Activated naive CD4-positive, alpha-beta T cell treated with Interleukin-2 at 50 U/mL for 16 hours (primary cell): ENCODE measurements at places on chromosomes 6 and 20.

DNA sequence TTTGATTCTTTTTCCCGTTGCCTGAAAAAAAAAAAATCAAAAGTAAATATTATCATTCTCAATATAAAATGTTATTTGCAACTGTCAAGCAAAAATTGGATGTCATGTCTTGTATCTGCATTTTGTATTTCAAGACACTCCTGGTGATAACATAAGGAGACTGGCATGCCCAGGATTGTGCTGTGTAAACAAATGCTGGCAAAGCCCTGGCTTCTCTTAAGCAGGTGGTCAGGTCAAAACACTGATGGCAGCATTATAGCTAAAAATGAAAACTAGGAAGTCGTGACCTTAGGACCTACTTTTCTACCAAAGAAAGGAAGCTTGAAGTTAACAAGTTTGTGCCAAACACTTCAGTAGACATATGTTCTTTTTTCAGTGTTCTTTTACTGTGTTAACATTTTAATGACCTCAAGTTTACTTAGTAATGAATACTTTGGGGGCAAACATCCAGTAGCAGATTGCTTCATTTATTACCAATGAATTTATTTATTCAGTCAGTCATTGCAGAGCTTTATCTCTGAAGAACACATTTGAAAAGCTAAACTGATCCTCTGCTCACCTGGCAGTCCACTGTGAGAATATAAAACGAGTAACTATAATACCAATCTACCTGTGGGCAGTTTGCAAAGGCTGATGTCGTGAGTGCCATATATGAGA is 243.1 kb upstream of the FLRT3 start:
- DNase-seq = no peak

DNA sequence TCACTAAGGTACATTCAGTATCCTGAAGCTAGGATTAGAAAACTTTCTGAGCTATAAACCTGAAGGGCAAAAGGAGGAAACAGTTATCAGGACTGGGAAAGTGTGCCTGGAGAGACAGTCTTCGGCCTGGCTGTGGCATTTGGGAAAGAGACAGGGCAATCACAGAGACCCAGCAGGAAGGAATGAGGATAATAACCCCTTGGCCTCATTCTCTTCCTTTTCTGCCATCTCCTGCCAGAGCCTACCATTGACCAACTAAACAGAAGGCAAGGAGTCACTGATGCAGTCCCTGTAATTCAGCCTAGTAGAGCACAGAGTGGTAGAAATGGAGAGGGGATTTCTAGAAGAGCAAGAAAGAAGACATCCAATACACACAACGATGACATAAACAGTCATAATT is 359.4 kb downstream of the HDGFL1 start:
- DNase-seq = no peak

GRCh38 chr6:111552241-111552744 is 53.4 kb downstream of the TRAF3IP2 start:
- DNase-seq = no peak

DNA sequence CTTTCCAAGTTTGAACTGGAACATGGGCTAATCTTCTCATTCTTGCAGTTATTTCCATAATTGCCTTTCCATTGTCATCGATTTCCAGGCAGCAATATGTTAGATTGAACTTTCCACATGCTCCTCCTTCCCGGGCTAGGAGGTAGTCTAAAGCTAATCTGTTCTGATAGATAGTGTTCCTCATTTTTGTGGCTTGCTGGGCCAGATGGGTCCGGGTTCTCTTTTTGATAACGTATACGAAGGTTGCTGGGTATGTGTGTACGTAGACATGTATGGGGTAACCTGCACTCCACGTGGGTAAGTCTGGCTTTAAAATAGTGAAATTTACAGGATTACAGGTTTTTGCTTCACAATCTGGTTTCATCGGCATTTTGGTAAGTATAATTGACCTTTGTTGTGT is 14.0 kb upstream of the GMPR start:
- no peak for DNase-seq

DNA sequence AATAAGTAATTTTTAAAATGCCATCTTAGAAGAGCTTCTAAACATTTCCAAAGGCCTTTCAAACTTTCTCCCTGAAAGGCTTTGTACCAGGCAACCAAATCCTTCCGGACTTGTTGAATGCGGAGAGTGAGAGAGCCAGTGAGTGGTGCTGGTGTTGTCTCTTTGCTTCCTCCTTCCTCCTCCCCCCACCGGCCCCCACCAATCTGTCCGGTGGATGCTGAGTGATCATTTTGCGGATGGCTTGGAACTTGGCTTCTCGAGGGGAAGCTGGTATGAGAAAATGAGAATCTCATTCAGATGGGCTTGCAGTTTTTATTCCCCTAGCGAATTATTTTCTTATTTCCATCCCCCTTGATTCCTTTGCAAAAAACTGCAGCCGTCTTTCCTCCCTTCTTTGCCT is 97.3 kb downstream of the ANKRD60 start:
- DNase-seq = no peak

DNA sequence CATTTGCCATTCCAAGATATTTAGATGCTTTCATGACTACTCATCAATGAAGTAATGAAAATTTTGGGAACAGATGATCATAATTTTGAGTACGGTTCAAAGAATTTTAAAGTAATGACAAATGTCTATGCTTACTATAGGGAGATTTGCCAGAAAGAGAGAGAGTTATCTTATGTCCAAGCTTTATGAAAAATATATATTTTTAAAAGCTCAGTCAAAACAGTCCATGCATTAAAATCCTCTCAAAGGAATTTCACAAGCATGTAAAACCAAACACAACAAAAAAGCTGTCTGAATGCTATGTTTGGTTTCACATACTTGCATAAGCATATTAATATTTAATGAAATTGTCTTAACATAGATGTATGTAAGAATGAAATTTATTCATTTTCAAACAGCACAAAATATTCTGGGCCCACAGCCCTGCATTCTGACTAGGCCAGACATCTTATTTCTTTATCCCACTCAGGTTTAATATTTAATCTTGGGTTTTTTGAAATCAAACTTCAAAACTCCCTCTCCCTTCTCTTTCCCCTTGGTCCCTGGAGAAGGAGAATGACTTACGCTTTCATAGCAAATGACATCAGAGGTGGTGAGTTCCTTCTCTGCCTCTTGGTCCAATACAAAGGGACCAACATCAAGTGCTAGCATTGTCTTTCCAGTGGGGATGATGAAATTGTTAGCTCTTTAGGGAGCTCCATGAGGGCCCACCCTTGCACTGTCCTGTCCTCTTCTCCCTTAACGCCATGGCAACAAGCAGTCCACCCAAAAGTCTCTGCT is 94.2 kb downstream of the ADAT2 start:
- DNase-seq = no peak

DNA sequence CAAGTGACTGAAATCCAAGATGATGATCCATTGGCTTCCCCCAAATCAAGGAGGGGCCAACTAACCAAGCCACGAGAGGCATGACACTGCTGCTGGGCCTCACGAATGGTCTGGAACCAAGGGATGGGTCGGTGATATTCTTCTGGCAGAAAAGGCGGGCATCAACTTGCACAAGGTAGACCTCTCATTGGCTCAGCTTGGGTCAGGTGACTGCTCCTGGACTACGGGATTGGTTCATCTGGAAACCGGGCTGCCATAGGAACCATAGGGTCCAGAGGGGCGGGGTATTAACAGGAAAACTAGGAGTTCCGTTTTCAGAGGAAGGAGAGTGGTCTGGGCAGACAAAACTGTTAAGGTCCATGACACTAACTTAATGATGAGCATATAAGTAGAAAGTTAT is 100.9 kb downstream of the TFAP2C start:
- no peak for DNase-seq

DNA sequence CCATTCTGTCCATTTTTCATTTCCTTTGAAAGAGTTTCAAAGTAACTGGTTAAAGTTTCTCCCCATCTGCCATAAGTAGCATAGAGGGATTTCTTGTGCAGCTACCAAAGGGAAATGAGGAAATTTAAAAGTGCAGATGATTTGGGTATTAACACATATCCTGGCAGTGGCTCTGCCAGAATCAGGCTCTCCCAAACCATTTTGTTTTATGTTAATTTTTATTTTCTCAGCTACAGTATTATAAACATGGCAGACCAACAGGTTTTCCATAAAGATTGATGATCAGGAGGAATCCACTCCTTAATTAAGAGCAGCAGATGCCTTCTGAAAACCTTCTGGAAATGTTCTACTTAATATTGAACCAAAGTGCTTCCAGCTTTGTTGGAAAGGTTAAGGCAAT is 13.9 kb downstream of the PLCB4 start:
- DNase-seq = no peak

GRCh38 chr6:76264468-76264867 is 192.0 kb upstream of the IMPG1 start:
- DNase-seq = no peak

DNA sequence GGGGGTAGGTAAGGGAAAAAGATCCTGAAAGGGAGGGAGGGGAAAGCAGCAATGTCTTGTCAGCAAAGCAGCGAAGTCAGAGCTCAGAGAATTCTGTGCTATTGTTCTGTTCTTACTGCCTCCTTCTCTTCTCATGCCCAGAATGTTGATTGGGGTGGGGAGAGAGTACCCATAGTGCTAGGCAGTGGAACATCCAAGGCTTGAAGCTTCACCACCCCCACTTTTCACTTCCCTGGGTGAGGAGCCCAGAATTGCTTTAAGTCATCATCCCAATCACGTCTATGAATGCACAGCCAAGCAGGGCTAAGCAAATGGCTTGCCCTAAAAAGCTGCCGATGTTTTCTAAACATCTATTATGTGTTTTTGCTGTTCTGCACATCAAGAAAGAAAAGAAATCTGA is 16.5 kb downstream of the REPS1 start:
- DNase-seq = no peak

DNA sequence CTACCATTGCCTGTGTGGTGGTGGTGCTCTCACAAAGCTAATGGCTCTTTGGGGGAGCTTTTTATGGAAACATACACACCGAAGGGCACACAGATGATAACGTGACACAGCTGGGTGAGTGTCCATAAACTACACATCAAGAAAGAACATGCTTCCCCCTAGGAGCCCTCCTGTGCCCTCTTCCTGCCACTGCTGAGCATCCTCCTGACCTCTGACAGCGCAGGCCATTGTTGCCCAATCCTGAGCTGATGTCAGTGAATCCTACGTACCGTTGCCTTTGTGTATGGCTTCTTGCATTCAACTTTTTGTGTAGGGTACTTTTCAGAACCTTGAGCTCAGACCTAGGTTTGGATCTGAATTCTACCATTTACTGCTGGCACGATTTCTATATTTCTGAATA is 65.8 kb upstream of the SLC22A1 start:
- DNase-seq = no peak

DNA sequence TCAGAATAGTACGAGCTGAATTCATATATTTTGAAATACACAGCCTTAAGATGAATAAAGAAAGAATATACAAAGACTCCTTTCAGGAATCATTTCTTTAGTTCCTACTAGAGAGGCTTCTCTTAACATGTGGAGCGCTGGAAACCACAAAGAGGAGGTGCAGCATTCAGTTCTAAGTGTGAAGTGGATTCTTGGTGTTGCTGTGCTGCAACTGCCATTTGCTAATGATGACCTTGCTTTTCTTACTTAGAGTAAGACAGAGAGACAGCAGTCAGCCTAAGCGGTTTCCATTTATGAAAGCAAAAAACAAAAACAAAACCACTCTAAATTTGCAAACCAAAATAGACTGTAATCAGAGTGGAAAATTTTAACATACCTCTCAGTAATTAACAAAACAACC is 629.0 kb downstream of the EPHA7 start:
- DNase-seq = no peak

DNA sequence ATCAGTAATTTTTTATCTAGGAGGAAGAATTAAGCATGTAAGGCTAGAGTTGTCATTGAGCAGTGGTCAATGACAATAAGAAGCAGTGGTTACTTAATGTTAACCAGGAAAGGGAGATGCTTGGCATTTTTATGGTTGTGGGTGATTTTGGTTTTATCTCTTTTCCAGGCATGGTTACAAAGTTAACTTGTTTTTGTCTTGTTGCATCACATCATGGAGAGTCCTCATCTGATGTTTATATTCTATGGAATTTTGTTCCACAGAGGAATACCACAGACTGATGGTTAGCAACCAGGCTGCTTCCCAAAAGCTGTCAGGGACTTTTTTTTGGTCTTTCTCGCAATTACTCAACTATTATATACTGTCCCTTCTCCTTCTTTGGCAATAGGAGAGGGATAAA is 32.7 kb downstream of the OPRM1 start:
- no peak for DNase-seq

DNA sequence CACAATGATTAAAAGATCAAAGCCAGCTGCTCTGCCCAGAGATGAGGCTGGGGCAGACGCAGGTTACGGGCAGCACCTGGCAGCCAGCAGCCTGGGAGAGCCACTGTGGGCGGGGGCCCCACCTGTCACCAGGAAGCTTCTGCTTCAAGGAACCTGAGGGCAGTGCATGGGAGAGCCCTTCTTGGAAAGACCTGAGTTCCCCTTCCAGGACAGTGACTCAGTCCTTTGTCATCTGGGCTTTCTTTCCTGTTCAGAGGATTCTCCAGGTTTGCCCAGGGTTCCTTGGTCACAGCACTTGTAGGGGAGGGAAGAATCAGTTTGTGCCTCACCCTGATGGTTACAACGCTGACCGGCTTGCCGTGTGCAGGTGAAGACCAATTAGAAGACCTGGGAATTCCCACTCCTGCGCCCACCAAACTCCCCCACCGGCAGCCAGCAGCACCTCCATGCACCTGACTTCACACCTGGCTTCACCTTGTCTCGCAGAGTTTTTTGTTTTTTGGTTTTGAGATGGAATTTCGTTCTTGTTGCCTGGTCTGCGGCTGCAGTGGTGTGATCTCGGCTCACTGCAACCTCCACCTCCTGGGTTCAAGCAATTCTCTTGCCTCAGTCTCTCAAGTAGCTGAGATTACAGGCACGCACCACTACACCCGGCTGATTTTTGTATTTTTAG is 2.0 kb downstream of the ZBP1 start:
- peak; percentile 51 for DNase-seq

DNA sequence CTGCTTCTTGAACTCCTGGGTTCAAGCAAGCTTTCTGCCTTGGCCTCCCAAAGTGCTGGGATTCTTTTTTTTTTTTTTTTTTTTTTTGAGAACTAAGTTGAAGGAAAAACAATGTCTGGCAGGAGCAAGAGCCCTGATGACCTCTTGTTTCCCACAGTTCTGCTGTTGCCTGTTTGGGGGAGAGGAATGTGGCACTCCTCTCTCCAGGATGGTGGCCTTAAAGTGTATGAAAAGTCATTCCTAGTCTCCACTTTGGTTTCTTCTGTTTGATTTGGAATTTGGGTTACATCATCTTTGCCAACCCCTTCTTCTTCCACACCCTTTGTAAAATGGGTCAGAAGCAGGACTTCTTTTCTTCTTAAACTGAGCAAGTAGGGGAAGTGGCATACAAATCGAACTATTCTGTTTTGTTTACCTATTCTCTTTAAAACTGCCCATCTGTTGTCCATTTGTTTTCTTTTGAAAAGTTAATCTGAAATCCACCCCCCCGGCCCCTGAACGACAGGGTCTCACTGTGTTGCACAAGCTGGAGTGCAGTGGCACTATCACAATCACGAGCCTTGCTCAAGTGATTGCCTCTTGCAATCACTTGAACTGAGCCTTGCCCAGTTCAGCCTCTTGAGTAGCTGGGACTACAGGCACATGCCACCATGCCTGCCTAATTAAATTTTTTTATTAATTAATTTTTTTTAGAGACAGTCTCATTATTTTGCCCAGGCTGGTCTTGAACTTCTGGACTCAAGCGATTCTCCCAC is 11.3 kb downstream of the CARMIL1 start:
- DNase-seq = no peak

- DNase-seq = no peak
Observed at GRCh38 chr6:16496991-16497801, 258.8 kb downstream of the GMPR start.
